Astrocyte (in vitro differentiated cells and primary cell): ENCODE measurements at places on chromosomes 11 and 22.

DNA sequence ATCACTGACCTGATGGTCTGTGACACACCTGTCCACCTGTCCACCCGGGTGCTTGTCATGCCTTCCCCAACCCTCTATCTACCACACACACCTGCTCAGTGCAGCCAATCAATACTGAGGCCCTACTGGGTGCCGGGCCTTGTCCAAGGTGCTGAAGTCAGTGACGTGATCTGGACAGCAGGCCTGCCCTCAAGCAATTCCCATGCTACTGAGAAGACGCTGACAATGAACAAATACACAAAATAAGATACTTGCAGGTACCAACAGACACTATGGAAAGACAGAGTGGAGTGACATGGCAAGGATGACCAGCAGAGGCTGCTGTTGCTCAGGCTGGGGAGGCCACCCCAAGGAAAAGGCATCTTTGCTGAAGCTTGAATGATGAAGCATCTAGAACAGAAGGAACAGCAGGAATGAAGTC, 21.2 kb downstream of the PLAAT3 start:
- no peak for DNase-seq

DNA sequence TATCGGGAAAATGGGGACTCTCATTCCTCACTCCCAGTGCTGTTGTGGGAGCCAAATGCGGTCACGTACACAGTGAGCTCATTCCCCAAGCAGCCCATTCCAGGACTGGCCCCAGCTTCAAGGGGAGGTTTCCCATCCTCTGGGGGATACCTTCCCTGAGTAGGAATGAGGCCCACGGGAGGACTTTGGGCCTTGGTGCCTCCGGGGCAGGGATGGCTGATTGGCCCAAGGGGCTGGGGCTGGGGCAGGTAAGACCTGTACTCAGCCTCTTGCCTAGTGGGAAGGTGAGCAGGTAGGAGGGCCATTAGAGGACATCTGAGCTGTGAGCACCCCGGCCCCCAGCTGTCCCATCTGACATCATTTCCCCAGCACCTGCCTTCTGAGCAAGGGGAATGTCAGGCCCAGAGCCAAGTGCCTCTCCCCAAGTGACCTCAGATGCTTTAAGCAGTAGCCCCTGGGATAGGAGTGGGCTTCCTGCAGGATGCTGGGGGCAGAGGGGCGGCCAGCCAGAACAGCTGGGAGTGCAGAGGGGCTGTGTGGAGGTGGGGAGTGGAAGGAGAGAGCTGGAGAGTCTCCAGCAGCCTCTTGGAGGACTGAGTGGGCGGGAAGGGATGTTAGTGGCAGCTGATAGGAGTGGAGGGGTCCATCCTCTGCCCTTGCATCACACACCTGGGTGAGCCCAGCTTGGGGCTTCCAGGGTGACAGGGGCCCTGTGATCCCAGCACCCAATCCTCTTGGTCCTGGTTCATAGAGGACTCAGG, 58.4 kb downstream of the CD82 start:
- DNase-seq: peak; percentile 36

DNA sequence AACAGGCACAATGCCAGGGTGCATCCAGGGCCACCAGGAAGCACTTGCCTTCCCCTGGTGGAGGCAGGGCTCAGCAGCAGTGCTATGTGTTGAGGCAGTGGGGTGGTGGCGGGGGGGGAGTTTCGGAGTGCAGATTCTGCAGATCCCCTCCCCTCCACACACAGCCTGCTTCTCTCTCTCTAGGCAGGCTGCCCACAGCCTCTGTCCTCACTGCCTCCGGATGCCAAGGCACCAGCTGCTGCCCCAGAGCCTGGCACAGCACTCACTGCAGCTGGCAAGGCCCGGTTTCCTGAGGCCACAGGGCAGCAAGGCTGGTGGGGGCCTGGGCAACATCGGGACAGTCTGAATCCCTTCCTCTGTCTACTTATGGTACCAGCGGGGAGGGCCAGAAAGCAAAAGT, 35.8 kb downstream of the NRXN2 start:
- no peak for DNase-seq

DNA sequence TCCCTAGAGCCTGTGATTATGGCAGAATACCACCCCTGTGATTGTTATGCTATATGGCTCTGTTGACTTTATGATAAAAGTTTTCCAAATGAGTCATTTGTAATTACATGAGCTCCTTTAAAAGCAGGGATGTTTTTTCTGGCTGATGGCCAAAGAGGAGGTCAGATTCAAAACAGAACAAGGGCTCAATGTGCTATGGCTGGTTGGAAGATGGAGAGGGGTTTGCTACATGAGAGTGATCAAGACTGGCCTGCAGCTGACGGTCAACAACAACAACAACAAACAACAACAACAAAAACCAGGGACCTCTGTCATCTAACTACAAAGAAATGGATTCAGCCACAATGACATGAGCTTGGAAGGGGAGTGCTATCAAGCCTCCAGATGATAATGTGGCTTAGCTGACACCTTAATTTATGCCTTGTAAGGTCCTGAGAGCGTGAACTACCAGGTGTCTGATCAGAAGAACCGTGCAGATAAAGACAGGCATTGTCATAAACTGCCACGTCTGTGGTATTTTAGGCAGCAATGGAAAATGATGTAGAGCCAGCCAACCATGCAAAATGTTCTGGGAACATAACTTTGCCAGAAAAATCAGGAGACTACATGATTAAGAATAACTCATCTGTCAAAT, 47.2 kb downstream of the PIWIL3 start:
- DNase-seq: peak; percentile 81

GRCh38 chr22:27269751-27270543, 531.6 kb downstream of the MN1 start:
- peak; percentile 15 for DNase-seq

- DNase-seq: peak; percentile 26
These were observed 17.5 kb upstream of the CD3E start for GRCh38 chr11:118287006-118287405.

DNA sequence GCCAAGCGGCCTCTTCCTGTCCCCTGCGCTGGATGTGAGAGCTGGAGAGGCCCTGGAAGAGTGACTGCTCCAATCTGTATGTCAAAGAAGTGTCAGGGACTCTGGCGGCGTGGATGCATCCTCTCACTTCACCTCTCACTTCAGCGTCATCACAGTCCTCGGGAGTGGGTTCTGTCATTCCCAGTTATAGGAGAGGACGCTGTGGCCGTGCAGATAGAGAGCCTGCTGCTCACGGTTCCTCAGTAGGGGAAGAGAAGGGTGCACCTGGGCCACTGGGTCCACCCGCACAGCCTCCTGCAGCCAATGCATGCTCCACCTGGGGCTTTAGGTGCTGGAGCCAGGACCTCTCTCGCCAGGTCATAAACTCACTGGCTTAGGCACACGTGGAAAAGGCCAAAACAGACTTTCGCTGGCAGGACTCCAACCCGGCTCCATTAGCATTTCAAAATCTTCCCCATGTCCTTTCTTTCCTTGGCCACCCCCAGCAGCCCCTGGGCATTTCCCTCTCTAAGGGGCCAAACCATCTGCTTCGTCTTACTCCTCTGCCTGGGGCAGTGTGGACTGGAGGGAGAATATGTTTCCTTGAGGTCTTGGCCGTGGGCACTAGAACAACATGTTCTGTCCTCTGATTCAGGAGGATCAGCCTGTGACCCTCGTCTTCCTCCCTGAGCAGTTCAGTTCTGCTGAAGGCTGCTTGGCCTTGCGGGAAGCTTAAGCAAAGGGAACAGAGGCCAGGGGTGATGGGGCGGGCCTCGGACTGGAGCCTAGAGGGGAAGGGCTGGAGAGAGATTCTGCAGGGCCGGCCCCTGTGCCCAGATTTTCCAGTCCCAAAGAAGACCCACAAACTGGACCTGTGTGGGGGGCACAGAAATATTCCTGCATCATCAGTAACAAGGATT, 57.8 kb downstream of the ST14 start:
- DNase-seq: no peak

DNA sequence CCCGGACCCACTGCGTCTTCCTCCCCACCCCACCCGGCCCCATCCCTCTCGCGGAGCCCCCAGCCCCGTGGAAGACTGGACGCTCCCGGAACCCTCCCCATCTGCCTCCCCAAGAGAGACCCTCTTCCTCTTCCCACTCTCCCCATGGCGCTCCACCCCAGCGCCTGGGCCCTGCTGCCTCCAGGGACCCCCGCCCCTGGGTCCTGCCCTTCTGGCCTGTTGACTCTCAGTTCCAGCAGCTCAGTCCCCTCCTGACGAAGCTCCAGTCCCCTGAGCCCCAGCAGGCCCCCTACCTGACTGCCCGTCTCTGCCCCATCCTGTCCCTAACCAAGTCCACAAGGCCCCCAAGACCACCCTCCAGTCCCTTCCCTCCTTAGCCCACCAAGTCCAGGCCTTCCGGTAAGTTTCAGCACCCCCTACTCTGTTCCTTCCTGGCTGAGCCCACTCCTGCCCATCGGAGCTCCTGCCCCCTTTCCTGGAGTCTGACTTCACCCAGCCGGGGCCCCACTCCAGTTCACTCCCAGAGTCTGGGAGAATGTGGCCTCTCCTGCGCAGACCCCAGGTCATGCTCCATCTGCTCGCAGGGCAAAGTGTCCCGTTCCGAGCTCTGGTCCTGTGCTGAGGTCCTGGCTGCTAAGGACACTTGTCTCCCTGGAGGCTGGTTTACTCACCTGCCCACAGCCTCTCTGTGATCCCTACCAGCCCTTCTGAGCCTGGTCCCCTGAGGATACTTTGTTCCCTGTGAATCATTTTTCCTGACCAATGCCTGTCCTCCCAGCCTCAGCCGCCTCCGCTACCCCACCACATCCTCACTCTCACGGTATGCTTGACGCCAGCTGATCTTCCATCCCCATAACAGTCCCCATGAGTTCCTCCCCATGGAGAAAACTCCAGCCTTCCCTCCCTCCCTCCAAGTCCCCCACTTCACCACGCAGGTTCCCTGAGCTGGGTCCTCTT, 722 bp downstream of the IFITM10 start:
- DNase-seq: peak; percentile 74

- no peak for DNase-seq
These were observed 2413.8 kb upstream of the RAG2 start for GRCh38 chr11:39011797-39012196.

GRCh38 chr11:60241786-60242185, 1.2 kb downstream of the MS4A4E start:
- DNase-seq: no peak

DNA sequence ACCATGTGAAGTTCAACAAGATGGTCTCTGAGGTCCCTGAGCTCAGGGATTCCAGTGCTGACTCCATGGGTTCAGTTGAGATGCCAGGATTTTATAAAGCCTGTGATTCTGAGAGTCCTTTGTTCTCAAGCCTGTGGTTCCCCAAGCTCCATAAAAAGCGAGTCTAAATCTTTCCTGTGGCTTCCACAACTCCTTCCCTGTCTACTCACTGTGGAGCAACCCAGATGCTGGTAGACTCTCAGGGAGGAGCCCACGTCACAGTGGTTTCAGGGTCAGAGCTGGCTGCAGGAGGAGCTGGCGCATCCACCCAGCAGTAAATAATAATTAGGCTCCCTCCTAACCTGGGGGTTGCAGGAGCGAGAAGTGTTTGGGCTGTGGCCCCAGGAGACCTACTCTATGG, 2.0 kb upstream of the RELT start:
- DNase-seq: no peak

- DNase-seq: no peak
These were observed 1.2 kb downstream of the SERGEF start for GRCh38 chr11:18011633-18012032.

- no peak for DNase-seq
These were observed 12.0 kb downstream of the JAML start for GRCh38 chr11:118212781-118213191.

- DNase-seq: no peak
These were observed 290.5 kb downstream of the TENM4 start for GRCh38 chr11:79150320-79150719.

DNA sequence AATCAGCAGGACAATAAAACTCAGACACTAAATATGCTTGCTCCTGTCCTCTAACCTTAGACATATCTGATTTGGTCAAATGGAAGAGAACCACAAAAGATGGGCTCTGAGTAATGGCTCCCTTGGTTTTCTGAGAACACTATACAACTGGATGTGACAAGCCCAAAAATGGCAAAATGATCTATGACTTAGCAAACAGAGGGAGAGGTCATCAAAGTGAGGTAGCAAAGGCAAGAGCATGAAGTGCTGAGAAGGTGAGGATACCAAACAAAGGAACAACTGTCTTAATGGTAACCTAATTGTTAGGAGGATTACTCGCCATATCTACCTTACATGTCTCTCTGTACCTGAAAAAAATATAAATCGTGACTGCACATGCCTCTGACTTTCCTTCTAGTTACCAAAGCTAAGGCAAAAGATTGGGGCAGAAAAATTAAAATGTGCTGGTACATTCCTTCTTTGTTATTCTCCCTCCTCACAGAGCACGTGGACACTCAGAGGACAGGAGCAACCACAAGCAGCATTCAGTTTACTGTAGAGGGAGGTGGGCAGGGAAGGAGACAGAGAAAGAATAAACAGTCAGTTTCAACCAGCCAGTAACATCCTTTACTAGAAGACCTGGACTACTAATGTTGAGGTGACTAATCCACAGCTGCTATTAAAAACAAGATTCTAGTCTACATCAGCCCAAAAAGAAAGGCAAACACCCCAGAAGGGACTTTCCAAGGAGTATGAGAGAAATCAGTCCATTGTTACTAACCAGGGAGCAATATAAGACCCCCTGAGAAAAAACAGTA, 88.8 kb downstream of the AMBRA1 start:
- DNase-seq: peak; percentile 79

- no peak for DNase-seq
These were observed 92.8 kb downstream of the RASSF10 start for GRCh38 chr11:13101644-13102512.

GRCh38 chr22:39622881-39623367, 52.4 kb downstream of the CACNA1I start:
- no peak for DNase-seq

- no peak for DNase-seq
These were observed 361.6 kb downstream of the GUCY1A2 start for GRCh38 chr11:106656646-106657045.

DNA sequence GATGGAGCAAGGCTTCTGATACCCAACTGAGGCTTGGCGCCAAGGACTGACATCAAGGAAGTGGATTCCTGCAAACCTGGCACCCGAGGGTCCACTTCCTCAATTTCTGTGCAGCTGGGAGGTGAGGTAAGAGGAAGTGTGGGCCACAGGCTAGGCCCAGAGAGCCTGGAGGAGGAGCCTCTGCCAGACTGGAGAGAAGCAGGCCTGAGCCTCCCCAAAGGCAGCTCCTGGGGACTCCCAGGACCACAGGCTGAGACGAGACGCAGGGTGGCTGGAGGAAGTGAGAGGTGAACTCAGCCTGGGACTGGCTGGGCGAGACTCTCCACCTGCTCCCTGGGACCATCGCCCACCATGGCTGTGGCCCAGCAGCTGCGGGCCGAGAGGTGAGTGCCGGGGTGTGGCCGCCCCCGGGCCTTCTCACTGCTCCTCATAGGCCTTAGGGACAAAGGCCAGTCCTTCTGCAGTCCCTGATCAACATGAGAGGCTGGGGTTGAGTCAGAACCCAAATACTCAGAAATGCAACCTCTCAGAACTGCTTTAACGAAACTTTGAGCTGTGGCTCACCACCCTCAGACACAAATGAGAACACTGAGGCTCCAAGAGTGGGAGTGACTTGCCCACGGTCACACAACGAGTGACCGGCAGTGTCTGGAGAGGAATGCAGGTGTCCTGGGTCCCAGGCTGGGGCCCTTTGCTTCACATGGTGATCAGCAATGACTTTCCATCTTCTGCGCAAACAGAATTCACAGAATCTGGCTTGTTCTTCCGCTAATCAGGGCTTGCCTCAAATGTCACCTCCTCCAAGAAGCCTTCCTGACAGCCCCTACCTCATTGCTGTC, at the start of gene NCF4:
Gene NCF4 (plus strand): TSS at position 186 of the 839 bp plus-strand sequence. CDS start 166 bp downstream, at position 352.
- DNase-seq: no peak

GRCh38 chr11:14346303-14346955, 12.6 kb downstream of the RRAS2 start:
- no peak for DNase-seq
